ENCODE measurements at places on chromosomes 4 and X.

- DNase-seq = peak; percentile 2
Observed at GRCh38 chrX:7147413-7147977, at the start of gene STS. TSS of gene STS (plus strand) at chrX:7147712. CDS start at chrX:7253200, 105,488 bp downstream.

- DNase-seq = no peak
Observed at GRCh38 chr4:156972379-156973015, 898 bp upstream of the PDGFC start.

- no peak for DNase-seq
Observed at GRCh38 chr4:6137027-6137746, 63.2 kb downstream of the JAKMIP1 start.

DNA sequence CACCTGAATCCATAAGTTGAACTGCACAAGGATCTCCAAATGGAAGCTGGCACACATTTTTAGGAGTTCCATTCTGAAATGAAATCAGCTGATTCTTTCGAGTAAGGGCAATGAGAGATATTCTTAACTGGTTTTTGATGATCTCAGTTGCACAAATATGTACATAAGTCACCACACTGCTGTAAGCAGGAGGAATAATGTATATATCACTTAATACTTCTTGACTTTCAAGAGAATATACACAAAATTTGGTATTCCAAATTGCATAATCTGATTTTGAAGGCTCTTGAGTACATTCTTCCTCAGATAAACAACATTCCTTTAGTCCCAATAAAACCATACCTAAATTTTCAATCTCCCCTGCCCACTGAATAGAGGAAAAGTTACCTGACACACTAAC is 8.2 kb downstream of the FANCB start:
- DNase-seq = peak; percentile 55

DNA sequence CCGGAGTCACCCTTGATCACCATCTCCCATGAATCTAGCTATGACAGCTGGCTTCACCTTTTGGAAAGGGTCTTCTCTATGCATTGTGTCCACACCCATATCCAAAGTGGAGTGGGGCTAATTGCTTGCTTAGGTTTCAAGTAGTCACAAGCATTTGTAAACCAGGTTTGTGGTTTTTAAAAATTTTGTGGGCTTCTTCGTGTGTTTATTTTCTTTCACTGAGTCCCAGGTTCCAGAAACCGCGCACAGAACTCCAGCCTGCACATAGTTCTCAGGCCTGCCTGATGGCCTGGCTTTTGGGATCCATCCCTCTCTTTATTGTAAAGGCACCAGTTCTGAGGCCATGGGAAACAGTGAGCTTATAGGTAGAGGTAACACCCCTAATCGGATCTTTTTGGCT is 70.2 kb upstream of the TLR3 start:
- DNase-seq = no peak

GRCh38 chrX:139967300-139967699 is 2.0 kb upstream of the CXorf66 start:
- no peak for DNase-seq

GRCh38 chr4:33746979-33747378 is 2497.3 kb downstream of the ARAP2 start:
- no peak for DNase-seq

GRCh38 chrX:24619647-24620046 is 27.5 kb downstream of the PCYT1B start:
- no peak for DNase-seq

- DNase-seq = no peak
Observed at GRCh38 chr4:40417941-40418340, 82.8 kb downstream of the CHRNA9 start.

GRCh38 chr4:153246446-153247115 is 42.3 kb downstream of the TRIM2 start:
- no peak for DNase-seq

DNA sequence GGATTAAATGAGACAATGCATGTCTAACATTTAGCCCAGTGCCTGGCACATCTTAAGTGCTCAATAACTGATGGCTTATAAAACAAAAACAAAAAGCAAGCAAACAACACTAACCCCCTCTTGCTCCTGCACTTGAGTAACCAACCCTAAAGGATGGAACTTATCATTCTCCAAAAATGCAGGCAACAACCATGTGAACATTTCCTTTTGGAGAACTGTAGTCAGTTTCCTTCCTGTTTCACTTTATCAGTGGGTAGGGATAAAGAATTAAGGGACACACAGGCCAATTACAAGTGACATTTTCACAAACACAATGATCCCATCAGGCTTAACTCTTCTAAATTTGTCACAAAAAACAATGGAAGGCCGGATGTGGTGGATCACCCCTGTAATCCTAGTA is 30.4 kb downstream of the RPS3A start:
- no peak for DNase-seq

DNA sequence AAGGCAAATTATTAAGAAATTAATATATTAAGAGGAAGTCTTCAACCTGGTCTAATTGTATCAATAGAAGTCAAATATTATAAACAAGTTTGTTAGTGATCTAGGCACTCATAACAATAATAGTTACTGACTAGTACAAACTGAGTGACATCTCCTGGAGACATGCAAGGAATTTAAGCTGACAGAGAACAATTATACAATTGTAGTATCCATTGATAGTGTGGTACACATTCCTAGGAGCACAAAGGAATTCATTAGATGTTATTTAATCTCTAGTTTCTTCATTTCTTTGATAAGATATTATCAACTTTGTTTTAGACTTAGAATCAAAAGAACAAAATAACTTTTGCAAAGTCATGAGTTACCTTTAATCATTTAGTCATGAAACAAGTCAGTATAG is 1048.6 kb downstream of the PCDH7 start:
- DNase-seq = no peak

DNA sequence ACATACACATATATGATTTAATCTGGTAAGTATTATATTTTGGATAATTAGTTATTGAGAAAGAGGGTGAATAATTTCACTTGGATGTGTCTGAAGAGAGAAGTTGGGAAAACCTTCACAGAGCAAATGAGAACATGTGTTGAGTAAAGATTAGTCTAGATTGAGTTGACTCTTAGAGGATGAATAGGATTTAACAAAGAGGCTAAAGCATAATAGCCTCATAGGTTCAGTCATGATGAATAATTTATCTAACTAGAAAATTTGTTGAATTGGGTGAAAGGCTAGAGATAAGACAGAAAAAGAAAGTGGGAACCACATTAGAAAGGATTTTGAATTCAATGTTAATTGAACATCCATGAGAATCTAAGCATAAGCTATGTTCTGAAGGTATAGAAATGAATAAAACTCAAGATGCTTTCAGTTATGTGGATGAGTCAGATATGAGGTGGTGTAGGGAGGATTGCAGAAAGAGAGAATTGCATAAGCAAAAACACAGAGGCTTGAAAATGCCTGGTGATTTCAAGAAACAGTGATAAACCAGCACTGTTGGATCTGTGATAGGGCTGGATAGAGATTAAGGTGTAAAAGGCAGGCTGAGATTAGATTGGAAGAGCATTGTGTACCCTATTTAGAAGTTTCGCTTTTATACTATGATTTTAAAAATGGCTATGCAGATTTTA is 207.6 kb upstream of the NR3C2 start:
- no peak for DNase-seq

GRCh38 chrX:39527025-39527424 is 570.7 kb downstream of the BCOR start:
- DNase-seq = peak; percentile 22

DNA sequence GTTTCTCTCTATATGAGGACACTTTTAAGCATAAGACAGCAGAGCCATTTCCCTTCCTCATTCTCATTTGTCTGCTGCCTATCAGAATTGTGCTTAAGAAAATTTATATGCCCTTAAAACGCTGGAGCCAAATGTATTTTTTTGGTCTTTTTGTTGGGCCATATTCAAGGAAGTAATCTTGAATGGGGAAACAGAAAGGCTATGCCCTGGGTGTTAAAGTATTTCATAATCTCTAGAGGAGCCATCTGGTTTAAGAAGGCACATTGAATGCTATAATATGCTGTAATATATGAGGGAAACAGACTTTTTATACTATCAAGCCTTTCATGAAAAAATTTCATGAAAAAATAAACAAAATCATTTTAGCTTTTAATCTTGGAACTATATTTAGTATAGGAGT is 4.3 kb downstream of the DMD start:
- peak; percentile 29 for DNase-seq

- DNase-seq = no peak
Observed at GRCh38 chr4:129623233-129623875, 527.4 kb downstream of the C4orf33 start.

GRCh38 chr4:3523146-3523627 is 9.0 kb downstream of the LRPAP1 start:
- DNase-seq = no peak

DNA sequence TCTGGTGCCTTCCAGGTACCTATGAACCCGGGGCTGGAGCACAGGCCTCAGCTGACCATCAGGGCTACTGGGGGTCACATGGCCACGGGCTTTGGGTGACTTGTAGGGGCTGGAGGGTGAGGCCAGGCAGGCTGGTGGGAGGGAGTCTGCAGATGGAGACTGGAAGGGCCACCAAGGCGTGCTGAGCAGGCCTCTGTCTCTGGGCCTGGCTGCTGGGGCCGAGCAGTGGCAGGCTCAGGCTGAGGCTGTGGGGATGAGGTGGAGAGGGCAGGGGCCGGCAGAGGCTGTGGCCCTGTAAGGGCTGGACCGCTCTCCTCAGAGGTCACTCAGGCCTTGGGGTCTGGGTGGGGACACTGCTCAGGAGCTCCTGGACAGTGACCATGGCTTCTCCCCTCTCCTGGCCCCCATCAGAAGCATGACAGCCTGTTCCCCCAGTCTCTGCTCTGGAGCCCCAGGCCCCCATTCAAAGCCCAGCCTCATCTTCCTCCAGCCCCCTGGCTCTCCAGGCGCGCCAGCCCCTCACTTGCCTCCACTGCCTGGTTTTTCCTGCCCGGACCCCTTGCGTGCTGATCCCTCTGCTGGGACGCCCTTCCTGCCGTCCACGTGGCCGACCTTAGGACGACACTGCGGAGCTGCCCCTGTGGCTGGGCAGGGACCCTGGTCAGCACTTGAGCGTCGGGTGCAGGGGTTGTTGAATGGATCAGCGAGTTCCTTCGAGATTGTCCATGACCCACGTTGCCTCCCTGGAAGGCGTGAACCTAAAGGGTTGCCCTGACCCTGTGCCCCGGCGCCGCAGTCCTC is 11.1 kb upstream of the NAT8L start:
- DNase-seq = no peak

DNA sequence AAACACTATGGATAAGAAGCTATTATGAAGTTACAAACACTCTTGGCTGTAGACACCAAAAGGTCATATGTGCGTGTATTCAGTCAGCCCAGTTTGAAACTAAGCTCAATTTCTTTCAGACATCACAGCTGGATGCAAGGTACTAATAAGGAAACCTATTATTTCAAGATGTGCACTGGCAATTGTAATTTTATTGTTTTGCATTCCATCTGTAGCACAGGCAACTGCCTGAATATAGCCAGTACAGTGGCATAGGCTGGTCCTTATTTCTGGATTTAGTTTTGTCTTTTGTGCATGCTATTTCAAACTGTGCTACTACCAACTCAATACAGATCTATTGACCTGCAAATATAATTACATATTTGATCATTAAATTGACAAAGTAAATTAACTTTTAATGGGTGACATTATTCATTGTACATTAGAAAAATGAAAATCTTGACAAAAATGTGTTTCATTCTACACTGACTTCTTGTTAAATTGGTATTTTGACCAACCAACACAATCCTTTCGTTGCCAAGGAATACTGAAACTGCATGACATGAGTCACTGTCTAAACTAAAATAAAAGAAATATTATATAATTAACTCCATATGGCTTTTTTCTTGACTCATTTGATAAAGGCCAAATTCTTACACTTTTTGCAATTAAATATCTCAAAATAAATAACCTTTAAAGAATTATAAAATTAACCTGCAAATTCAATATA is 594.3 kb upstream of the ADGRL3 start:
- no peak for DNase-seq

DNA sequence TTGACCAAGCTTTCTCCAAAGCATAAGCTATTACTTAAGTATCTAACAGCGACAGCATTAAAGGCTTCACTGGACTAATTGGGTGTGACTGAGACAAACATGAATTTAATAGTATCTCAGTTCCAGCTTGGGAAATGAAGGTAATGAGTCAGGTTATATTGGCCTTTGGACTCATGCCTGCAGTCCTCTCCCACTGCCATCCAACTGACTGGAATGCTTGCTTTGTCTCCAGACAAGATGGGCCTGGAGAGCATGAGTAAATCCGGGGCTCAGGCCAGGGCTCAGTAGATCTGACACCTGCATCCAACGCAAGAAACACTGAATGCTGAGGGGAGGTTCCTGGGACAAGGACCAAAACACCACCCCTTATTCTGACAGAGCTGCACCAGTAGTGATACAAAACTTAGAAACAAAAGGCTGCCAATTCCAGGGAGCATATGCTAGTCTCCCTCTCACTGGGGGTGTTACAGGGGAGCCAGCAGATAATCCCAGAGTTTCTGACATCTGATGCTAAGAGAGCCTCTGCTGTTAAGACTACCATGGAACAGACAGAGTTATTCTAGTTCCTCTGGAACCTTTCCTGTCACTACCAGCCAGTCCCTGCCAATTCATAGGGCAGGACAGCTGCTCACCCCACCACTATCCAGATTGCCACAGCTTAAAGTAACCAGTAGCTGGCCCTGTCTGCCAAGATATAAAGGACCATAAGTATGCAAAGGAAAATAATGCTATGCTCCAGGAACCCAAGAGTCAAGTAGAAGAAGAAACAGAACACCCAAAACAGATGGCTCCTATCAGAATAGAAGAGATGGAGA is 293.8 kb downstream of the IQCM start:
- DNase-seq = peak; percentile 6

GRCh38 chr4:7722766-7723387 is 216.8 kb downstream of the AFAP1 start:
- no peak for DNase-seq

- peak; percentile 58 for DNase-seq
Observed at GRCh38 chrX:101219864-101220346, 319 bp downstream of the DRP2 start.

DNA sequence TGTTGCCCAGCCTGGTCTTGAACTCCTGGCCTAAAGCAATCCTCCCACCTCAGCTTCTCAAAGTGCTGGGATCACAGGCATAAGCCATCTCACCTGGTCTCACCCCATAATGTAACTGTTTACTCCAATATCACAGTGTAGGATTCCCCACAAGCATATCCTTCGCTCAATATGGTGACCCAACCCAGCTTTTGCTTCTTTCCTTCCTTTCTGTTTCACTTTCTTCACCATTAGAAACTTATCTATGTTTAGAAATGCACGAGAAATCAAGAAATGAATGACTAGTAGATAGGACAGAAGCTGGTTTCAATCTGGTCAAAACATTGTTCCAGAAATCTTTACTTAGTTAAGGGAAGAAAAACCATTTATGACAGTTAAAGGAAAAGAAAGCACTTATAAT is 18.9 kb downstream of the TSPAN5 start:
- no peak for DNase-seq

- no peak for DNase-seq
Observed at GRCh38 chrX:97402903-97403302, 519.2 kb downstream of the RPA4 start.
